A549 treated with DMSO at 1 μM for 4 hours (cell line): ENCODE measurements at places on chromosomes 12 and 14. TPM values are rescaled to one million over a fixed set of nuclear protein-coding genes. Genes with fewer than 3 reads are reported as not detected.

The MYF6 gene
- total RNA-seq: not detected in 5 replicates

The TAS2R50 gene
- total RNA-seq: 0.09 TPM in 1 of 5 replicates, not detected in the others

The C12orf50 gene
- total RNA-seq: 0.07 to 0.10 TPM (median 0.08 TPM) in 4 of 5 replicates, not detected in the other

The KRT6B gene
- total RNA-seq: 0.08 TPM in 1 of 5 replicates, not detected in the others

The PTPRO gene
- total RNA-seq: 0.05 to 0.08 TPM in 2 of 5 replicates, not detected in the others

The KRT85 gene
- total RNA-seq: not detected in 5 replicates

The SPIC gene
- total RNA-seq: not detected in 5 replicates
